Osteocyte (in vitro differentiated cells): ENCODE measurements at places on chromosomes 6 and 20. TPM values are rescaled to one million over a fixed set of nuclear protein-coding genes. Genes with fewer than 3 reads are reported as not detected.

DNA sequence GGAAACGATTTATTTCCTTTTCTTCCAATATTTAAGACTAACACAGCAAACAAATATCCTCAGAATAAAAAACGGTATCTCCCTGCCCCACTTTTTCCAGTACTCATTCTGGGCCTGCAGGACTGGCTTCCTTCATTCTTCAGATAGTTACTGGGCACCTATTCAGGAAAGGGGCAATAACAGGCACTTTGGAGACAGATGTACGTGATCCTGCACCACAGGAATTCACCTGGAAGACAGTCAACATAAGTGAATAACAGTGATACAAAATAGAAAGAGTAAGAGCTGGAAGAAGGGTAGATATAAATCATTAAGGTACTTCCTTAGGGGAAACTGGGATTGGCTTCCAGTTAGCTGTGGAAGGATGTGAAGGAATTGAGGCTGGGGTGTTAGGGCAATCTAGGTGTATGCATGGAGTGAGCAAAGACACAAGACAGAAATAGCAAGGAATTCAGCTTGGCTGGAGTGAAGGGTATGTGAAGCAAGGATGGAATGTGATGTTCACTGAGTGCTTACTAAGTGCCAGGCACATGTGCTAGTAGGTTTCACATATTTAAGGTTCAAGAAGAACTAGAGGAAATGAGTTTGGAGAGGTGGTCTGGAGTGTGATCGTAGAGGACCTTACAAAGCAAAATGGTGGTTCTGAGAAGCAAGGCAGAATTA lies 49.3 kb upstream of the FAM83C start:
- H3K27ac ChIP-seq = peak overlapping the region; percentile 67
- peaks cover 63% of the 10 kb centered on the region for H3K4me1 ChIP-seq
- no peaks in the 10 kb centered on the region for H3K27me3 ChIP-seq
- H3K4me3 ChIP-seq = no peak overlapping the region

- peaks cover 13% of the 10 kb centered on the region for H3K4me1 ChIP-seq
- no peak for DNase-seq
- H3K27me3 ChIP-seq = no peaks in the 10 kb centered on the region
Observed at GRCh38 chr6:115733426-115733825, 327.3 kb downstream of the FRK start.

GRCh38 chr6:5214570-5215052 lies 46.1 kb downstream of the LYRM4 start:
- no peaks in the 10 kb centered on the region for H3K36me3 ChIP-seq
- peaks cover 37% of the 10 kb centered on the region for H3K4me1 ChIP-seq

BTN1A1 gene
- total RNA-seq = not detected in 2 replicates

SYCP2 gene
- 1.7 and 2.1 TPM in 2 replicates for total RNA-seq
